GM23338 (cell line): ENCODE measurements at places on chromosomes 6 and 20.

DNA sequence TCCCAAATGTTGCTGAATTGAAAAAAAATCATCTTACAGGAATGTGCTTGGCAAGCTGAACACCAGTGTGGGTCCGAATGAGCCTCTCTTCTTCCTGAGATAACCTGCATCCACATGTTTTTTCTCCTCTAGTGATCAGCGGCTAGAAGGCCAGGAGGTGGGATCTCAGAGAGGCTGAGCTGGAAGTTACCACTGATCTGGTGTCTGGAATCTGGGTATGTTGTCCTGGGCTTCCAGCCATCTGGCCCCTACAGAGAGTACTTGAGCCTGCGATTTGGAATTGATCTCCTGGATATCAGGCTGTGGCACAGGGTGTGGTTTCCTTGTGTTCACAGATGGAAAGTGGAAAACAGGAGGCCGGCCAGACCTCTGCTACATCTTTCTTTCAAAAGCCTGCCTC is 35.9 kb downstream of the SULF2 start:
- DNase-seq: no peak

- peak; percentile 39 for DNase-seq
These were observed 26.5 kb downstream of the NKAIN2 start for GRCh38 chr6:123830120-123830519.

- no peak for DNase-seq
These were observed 12.8 kb upstream of the EDN1 start for GRCh38 chr6:12277386-12277785.

GRCh38 chr6:117955684-117956256 is 48.7 kb downstream of the SLC35F1 start:
- DNase-seq: no peak

DNA sequence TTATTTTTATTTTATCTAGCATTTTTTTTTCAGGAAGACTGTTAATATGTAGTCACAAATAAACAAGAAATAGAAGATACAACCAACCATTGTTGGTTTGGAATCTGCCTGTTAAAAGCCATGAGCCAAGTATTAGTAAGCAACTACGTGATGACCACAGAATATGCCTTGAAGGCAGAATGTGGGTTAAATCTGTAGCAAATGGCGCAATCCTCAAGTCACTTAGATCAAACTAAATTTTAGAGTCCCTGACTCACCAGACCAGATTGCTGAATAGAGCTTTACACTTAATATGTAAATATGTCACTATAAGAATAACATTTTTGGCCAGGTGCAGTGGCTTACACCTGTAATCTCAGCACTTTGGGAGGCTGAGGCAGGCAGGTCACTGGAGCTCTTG is 800.1 kb upstream of the CITED2 start:
- no peak for DNase-seq

DNA sequence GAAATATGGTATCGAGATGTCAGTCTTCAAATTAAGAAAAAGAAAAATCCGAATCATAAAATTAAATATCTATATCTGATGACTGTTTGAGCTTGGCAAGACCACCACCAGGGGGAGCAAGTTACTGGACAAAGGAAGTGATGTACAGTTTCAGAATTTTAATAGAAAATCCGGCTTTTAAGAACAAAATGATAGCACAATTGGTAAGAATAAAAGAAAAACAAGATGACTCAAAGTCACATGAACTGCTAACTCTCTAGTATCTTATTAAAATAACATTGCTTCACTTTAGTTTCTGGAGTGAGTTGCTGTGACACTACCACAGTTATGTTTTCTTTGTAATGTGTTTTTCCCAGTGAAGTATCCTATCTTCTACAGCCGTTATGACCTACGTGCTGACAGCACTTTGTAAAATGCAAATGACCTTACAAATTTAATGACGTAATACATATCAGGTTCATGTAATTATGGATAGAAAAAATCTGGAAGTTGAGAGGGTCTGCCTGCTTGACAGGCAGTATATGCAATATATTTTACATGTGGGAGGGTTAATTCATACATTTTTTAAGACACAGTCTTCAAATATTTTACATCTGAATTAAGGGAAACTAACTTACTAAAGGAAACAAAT is 405.3 kb upstream of the HS3ST5 start:
- peak; percentile 58 for DNase-seq

GRCh38 chr20:20463933-20464374 is 96.0 kb downstream of the INSM1 start:
- DNase-seq: peak; percentile 91

- DNase-seq: peak; percentile 30
These were observed 146.5 kb upstream of the FERMT1 start for GRCh38 chr20:6269168-6269873.

DNA sequence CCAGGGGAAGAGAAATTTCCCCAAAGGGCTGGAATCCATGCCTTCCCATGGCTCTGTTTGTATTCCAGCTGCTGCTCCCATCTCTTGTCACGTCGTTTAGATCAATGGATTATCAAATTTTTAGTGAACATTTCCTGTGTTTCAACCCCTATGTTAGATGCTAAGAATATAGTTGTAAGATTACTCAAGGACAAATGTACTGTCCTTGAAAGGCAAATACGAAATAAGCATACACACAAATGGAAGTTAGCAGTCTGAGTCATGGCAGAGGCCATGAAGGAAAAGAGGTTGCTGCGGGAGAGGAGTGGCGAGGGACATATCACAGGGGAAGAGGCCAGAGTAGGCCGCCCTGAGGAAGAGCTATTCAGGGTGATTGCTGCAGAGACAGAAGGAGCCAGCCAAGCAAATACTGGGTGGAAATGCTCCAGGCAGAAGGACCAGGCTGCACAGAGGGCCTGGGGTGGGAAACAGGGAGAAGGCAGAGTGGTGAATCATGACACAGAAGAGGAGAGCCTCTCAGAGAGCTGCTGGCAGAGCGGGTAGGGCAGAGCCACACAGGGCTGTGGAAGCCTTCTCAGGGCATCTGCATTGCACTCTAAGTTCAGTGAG is 219.2 kb upstream of the LRFN2 start:
- no peak for DNase-seq

DNA sequence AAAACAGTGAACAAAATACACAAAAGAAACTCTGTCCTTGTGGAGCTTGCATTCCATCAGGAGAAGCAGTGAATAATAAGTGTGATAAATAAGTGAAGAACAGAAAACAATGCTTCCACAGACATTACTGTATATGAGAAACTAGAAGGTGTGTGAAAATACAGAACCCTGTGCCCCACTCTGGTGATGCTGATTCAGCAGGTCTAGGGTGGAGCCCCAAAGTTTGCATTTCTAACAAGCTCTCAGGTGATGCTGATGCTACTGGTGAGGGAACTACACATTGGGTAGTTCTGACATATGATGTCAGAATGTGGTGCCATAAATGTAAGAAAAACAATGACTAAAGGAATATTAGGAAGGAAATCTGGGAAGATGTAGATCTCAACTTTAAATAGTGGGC is 601.4 kb upstream of the BTBD3 start:
- DNase-seq: no peak

DNA sequence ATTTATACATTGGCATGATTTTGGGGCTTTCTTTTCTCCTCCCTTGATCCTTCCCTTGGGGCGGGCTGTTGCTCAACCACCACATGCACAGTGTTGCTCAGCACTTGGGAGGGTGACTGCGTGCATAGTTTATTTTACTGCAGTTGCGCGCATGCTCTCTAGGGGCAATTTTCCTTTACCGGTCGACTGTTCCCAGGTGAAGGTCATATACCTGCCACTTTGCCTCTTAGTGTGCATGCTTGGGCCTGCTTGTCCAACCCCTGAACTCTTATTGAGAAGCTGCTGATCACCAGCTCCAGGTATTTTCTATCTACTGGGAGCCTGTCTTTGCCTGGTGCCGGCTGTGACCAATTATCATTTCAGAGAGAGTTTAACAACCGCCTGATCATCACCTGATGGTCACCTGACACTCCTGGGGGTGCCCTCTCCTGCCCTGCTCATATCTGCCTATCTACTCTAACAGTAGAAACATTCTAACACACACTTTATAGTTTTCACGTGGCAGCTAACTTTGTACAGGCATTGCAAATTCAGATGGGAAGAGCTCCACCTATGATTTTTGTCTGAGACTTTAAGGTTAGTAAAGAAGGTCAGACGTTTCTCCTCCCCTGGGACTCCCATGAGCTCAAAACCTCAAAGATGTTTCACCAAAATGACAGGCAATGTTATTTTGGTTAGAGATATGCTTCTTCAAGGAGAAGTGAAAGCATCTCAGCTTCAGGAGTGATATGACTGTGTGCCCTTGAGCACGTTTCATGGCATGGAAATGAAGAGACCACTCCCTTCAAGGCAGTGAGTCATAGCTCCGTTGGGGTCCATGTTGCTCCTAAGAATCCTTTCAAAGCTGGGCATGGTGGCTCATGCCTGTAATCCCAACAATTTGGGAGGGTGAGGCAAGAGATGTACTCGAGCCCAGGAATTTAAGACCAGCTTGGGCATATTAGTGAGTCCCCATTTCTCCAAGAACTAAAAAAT is 227.5 kb upstream of the MYLIP start:
- DNase-seq: no peak

GRCh38 chr6:137846274-137846673 is 20.8 kb upstream of the TNFAIP3 start:
- no peak for DNase-seq

DNA sequence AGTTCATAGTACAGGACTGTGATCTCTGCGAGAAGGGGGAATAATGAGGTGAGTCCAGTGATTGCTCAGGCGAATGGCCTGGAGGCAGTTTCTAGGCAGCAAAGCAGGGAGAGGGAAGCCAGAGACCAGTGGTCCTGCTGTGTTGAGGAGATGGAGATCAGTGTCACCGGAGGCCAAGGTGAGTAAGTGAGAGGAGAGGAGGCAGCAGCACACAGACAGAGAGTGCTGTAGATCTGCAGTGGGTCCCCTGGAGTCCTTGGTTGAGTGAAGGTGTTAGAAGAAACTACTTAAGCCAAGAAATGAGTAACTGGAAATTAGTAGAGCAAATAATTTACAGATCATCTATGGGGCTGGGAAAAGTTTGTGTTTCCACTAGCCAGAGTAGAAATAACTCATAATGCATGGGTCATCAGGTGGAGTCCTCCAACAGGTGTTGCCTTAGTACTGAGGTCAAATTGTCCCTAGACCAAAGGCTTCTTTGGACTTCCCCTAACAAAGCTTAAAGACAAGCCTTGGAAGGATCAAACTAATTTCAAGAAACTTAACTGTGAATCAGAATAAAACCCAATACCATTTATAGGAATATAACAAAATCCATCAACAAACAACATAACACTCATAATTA is 13.6 kb downstream of the HEBP2 start:
- DNase-seq: no peak

GRCh38 chr6:19210849-19211590 is 626.1 kb upstream of the ID4 start:
- peak; percentile 90 for DNase-seq

DNA sequence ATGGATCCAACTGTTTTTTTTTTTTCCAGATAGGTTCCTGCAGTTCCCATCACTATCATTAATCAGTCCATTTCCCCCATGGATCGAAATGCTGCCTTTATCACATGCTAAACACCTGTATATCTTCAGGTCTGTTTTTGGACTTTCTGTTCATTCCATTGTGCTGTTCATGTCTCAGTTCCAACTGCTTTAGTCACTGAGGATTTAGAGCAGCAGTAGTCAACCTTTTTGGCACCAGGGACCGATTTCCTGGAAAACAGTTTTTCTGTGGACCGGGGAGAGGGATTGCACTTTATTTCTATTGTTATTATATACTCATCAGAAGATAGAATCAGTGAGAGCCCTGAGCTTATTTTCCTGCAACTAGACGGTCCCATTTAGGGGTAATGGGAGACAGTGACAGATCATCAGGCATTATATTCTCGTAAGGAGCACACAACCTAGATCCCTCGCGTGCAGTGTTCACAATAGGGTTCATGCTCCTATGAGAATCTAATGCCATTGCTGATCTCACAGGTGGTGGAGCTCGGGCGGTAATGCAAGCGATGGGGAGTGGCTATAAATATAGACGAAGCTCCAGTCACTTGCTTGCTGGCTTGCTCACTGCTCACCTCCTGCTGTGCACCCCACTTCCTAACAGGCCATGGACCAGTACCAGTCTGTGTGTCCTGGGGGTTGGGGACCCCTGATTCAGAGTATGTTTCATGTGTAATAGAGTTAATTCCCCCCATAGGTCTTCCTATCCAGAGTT is 46.0 kb downstream of the CAP2 start:
- no peak for DNase-seq

- DNase-seq: no peak
These were observed 489.5 kb downstream of the CDH26 start for GRCh38 chr20:60447703-60448102.

- no peak for DNase-seq
These were observed 147.6 kb upstream of the NRN1 start for GRCh38 chr6:6154335-6154734.

- DNase-seq: peak; percentile 73
These were observed 13.9 kb upstream of the ADGRF5 start for GRCh38 chr6:46935687-46936086.

DNA sequence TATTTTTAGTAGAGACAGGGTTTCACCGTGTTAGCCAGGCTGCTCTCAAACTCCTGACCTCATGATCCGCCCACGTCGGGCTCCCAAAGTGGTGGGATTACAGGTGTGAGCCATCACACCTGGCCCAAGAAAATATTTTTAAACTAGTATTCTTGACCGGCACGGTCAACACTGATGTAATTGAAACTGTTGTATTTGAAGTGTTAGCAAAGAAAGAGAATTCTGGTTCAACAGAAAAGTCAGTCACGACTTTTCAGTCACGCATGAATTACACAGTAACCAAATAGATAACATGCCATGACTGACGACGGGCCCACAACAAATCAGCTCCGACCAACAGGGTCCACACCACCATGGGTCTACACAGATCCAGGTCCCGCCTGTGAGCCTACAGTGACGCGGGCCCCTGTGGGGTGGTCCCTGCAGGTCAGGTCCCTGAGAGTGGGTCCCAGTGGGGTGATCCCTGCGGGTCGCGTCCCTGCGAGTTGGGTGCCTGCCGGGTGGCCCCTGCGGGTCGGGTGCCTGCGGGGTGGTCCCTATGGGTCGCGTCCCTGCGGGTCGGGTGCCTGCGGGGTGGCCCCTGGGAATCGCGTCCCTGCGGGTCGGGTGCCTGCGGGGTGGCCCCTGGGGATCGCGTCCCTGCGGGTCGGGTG is 1.0 kb downstream of the GMEB2 start:
- DNase-seq: peak; percentile 36

GRCh38 chr6:160882006-160882405 is 109.6 kb upstream of the MAP3K4 start:
- DNase-seq: no peak

GRCh38 chr20:63003546-63003945 is 3.2 kb downstream of the BHLHE23 start:
- DNase-seq: peak; percentile 77

- DNase-seq: no peak
These were observed 171.3 kb upstream of the KCNK16 start for GRCh38 chr6:39493777-39494176.
